Kidney epithelial cell (primary cell): ENCODE measurements at places on chromosomes 3 and 15. TPM values are rescaled to one million over a fixed set of nuclear protein-coding genes. Genes with fewer than 3 reads are reported as not detected.

DNA sequence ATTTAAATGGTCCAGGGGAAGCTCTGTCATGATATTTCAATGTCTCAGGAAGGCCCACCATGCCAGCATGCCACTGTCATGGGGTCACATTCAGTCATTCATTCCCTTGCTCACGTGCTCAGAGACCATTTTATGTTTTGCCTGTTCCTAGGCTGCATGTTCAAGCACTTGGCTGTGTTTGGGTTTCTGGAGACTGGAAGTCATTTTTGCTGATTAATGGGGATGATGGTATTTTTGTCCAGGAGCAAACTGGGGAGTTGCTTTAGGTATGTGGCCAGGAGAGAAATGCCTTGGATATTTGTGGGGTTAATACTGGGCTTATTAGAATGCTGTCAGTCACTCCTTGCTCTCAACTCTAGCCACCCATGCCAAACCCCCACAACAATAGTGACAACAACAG lies 303.5 kb downstream of the PTPRG start:
- peak; percentile 18 for DNase-seq

GRCh38 chr3:196232154-196232881 lies 16.0 kb downstream of the SLC51A start:
- DNase-seq, result no peak

The NMNAT3 gene
- total RNA-seq, result 6.6 and 8.6 TPM in 2 replicates

DNA sequence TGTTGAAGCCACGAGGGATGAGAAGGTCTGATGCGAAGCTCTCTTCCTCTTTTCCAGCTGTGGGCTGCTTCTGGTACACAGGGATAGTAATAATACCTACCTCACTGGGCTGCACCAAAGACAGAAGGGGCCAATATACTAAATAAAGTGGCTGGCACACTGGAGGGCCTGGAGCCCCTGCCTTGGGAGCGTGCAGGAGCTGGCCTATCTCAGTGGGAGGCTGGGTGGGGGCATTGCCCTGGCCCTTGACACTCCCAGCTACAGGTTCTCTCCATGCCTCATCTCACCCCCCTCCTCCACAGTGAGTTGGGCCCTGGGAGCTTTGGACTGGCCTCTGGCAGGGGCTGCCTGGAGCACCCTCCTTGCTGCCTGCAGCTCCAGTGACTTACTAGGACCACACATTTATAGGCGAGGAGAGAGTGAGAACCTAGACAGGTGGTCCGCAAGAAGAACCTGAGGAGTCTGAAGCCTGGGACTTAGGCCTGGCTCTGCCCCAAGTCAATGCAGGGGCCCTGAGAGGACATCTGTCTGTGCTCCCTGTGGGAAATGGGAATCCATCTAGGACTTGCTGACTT lies 1.6 kb downstream of the NOX5 start:
- no peak for DNase-seq

GRCh38 chr3:151391720-151392119 lies 7.2 kb upstream of the P2RY12 start:
- no peak for DNase-seq

GRCh38 chr3:188207941-188208515 lies 54.1 kb downstream of the LPP start:
- no peak for DNase-seq
